D341Med (cell line): ENCODE measurements at places on chromosomes 2 and 18.

DNA sequence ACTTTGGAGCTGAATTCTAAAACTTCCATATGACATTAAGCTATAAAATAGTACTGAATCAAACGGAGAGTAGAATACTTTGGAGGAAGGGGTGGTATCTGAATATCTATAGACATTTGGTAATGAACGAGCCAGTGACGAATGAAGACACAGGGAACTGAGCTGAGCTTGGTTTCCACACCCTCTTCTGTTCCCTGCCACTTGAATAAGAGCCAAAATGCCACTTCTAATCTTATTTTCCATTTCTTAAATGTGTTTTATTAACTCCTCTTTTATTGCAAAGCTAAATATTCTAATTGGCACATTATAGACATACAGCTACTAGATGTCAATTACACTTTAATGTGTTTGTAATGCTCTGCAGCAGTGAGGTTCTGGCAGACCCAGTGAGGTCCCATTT, 76.1 kb downstream of the AFF3 start:
- DNase-seq, result no peak

DNA sequence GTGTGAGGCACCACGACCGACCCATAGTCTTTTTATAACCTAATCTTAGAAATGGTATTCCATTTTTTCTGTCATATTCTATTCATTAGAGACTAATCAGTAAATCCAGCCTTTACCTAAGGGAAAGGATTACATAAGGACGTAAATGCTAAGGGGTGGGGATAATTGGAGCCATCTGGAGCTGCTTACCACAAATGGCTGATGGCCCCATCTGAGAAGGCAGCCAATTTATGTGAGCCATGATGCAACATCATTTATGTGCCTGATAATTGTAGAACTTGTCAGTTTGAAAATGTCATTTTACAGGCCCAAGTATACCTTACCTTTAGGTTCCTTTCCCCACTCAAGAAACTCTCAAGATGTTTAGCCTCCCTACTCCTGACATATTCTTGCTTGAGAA, 44.0 kb downstream of the ARHGEF33 start:
- peak; percentile 68 for DNase-seq

DNA sequence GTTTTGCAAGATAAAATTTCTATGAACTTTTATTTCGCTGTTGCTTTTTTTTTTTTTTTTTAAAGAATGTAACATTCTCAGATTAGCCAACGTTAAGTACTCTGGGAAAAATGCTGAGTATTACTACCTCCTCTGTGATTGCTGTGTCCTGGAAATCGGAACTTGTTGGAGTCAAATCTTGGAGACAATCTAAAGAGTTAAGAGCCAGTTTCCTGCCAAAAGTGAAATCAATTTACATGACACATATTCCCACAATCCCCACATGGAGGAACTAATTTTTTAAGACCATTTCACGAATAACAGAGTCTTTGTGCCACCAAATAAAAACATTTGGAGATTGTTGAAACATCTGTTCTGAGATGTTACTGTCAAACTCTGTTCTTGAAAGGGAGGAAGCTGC, 127.8 kb downstream of the MEP1B start:
- DNase-seq, result no peak

- no peak for DNase-seq
Observed at GRCh38 chr2:3470166-3470651, 49.1 kb downstream of the ADI1 start.

GRCh38 chr2:109030870-109031475, 42.0 kb upstream of the EDAR start:
- no peak for DNase-seq

GRCh38 chr18:49859021-49859359, 45.7 kb upstream of the ACAA2 start:
- DNase-seq, result no peak

- no peak for DNase-seq
Observed at GRCh38 chr18:12593866-12594265, 64.0 kb downstream of the SPIRE1 start.

DNA sequence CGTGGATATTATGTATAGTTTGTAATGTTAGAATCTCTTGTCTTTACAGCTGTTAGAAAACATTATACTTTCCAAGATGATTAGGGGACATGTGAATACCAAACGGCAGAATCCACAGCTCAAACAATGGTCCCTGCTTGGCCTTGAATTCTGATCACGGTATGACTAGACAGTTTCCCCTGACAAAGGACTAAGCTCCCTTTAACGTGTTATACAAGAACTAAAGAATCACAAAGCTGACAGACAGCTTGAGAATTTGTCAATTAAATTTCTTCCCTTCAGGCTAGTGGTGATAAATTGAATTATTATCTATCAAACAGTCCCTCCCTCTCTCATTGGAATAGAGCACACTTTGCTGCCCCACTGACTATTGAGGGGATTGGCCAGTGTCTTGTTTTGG, 359.2 kb upstream of the ID2 start:
- DNase-seq, result no peak

DNA sequence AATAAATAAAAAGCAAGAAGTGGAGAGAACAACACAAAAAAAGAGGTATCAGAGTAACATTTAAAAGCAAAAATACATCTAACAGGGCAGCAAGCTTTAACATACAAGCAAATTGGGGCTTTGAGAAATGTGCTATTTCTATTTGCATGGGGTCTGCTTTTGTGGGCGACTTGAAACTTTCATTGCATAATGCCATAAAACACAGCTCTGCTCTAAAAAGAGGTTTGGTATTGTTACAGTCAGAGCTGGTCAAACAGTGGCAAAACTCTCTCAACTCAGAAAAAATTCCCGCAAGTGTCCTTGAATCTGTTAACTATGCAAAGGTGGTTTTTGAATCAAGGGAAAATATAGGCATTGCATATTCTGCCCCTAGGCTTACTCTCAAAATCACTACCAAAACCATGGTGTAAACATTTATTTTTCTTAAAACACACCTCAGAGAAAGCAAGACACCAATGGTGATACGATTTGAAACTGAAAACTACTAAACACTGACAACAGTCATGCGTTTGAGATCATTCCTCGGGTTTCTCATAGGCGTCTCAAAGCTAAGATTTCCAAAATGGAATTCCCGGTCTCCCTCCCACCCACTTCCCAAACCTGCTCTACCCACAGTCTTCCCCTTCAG, 45.5 kb downstream of the RNF152 start:
- no peak for DNase-seq
